ENCODE measurements at places on chromosomes 2 and 18.

DNA sequence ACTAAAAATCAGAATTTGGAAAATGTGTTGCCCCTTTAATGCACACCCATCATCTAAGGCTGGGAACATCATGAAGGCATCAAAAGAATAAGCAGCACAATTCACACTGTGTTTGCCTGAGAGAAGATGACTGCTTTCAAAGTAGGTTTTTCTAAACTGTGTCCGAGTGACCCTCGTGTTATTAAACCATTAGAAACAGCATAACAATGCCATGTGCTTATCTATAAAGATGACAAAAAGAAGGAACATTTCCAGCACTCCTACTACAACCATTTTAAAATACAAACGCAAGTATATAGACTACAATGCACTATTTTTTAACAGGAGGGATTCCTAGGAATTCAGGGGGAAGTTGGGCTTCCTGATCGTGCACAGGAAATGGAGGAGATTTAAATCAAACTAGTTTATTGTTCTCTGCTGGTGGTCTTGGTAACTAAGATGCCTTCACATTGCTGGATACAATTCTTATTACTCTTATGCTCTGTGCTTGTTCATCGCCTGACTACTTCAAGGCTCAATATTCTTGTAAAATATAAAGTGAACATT, 305.9 kb upstream of the CCDC68 start:
- DNase-seq: no peak

DNA sequence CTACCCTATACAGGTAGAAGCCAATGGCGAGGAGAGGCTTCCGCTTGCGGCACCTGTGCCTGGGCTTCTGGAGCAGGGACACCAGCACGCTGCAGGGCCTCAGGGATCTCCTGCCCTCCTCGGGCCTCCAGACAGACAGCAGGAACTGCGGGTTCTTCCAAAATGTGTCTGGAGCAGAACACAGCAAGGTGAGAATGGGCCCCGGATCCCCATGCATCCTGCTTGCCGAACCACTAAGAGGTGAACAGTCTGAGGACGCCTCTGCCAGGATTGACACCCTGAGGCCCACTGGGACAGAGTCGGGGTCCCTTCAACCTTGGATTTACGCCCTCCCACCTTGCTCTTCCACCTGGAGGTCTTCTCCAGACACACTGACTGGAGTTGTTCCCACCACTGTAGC, 25.4 kb downstream of the CAPN14 start:
- DNase-seq: no peak

GRCh38 chr2:224377751-224378700, 23.9 kb downstream of the FAM124B start:
- DNase-seq: no peak

DNA sequence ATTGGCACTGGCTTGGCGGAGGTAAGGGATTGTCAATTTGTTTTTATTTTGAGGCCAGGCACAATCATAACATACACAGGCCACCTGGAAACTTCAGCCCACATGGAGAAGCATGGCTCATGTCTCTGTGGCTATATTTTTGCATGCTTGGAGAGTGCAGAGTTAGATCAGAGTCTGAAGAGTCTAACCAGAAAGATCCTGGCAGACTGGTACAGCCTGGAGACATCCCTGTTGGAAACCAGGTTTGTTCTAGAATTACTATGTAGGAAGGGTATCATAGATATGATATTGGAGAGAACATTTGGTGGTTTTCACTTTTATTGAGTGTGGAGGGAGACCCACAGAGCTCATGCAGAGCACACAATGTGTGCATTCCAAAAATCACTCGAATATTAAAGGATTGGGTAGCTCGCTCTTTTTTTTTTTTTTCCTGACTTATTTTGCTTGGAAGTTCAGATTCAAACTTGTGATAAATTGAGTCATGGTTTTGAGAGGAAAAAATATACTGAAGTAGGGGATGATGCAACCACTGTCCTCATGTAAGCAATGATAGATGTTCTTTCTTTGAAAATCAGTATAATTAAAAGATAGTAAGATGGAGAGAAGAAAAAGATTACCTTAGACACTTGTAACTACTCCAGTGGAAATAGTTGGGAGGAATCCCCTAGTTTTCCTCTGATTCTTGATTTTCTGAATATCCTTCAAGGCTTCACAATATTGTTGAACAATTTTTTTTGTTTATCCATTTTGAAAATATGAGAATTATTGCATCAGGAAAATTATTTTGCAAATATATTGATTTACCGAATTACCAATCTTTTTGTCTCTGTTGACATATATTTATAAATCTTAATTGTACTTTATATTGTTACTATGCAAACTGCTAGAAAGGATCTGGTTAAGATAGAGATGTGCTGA, 185.7 kb upstream of the ZEB2 start:
- DNase-seq: no peak

DNA sequence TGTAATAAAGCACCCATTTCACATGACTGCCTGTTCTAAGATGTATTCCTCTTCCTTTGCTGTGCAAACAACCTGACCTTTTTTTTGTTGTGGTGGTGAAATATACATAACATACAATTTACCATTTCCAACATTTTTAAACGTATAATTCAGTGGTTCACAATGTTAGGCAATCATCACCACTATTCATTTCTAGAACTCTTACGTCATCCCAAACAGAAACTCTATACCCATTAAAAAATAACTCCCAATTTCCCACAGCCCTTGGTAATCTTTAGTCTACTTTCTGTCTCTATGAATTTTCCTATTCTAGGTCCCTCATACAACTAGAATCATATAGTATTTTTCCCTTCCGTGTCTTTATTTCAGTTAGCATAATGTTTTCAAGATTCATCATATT, 36.7 kb downstream of the RND3 start:
- no peak for DNase-seq

DNA sequence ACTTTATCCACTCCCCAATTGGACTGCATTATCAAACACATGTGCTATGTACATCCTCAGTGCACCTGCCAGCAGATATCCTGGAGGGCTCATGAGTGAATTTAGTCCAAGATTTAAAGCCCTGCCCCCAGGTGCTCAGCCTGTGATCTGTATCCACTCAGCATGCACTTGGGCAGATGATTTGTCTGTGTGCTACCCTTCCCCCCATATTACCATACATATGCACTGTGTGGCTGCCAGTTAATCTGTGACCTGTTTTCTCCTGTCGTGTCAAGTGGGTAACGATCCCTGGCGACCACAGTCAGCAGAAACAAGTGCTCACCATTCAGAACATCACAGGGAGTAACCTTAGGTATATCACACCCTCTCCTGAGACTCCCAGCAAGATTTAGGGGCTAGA, 10.2 kb downstream of the NAGK start:
- DNase-seq: no peak

GRCh38 chr2:140063356-140063755, 1283.2 kb upstream of the NXPH2 start:
- no peak for DNase-seq

GRCh38 chr2:60092781-60093180, 460.7 kb downstream of the BCL11A start:
- no peak for DNase-seq

DNA sequence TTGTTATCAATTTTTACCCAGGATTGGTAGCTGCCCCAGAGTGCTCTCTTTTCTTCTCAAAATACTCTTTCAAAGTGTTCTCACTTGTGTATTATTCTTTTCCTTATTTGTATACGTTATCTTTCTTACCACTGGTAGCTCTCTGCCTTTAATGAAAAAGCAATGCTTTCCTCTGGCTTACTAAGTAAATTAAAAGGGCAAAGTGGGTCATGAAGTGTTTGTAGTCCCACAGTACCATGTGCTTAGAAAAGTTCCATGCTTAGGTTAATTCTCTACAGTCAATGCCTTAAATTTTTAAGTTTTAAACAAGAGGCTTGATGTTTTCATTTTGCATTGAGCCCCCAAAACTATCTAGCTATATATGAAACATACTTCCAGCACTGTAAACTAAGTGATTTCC, 300.2 kb downstream of the ASXL3 start:
- DNase-seq: no peak

GRCh38 chr18:74775239-74775638, 177.6 kb downstream of the ZNF407 start:
- no peak for DNase-seq

GRCh38 chr2:168814939-168815907, 12.8 kb downstream of the NOSTRIN start:
- no peak for DNase-seq

DNA sequence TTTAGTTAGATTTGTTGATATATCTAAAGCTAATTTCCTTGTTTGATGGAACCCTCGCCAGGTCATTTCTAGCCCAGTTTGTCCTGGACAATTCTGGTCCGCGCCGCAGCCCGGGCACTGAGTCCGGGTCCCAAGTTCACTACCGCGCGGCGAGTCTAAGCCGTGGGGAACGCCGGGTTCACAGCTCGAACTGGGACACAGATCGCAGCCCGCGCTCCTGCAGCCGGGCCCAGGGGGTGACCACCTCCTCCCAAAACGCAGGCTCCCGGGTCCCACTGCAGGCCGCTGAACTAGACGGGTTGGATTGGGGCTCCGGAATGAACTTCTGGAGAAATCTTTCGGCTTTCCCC, 681 bp downstream of the ACADL start:
- no peak for DNase-seq

- no peak for DNase-seq
Observed at GRCh38 chr18:8675057-8675456, 30.3 kb upstream of the MTCL1 start.

GRCh38 chr2:198441246-198441645, 636.9 kb downstream of the PLCL1 start:
- no peak for DNase-seq

DNA sequence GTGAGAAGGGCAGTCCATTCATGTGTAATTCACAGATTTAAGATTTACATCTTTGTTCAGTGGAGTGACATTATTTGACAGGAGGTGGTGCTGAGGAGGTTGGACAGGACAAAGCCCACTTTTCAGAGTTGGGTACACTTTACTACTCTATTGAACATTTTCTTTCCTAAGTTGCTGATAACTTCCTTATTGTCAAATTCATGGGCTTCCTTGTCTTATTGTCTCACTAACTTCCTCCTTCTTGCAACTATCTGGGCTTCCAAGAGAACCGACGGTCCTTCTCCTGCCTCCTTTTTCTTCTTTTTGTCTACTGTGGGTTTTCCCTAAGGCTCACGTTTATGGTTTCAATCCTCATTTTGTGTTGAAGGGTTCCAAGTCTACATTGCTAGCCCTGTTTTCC, 67.7 kb upstream of the DNMT3A start:
- DNase-seq: no peak

DNA sequence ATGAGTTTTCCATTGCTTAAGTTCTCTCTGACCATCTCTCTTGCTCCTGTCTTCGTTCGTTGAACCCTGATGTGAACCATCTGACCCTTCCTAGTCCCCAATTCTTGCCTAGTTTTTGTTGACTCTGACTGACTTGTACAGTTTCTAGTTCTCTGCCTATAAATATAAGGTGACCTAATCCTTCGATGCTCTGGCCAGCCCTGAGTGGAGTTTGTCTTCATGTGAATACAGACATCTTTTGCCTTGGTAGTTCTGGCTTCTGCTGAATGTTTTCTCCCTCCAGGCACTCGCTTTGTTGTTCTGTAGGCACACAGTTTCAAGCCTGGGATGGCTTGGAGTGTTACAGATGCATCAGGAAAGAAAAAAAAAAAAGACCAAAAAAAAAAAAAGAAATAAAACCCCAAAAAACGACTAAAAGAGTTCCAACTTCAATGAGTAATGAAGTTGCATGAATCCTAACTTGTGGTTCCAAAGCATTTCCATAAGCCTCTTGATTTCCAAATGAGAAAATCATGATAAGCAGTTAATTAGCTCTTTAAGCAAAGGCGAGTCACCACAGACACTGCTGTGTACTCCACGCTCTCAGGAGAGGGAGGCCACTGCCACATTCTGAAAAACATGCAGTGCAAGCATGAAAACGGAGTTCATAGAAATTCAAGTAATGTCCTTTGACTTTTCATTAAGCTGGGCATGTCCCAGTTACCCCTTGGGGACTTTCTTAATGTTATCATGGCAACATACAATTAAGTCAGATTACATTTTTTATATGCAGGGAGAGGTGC, 165.2 kb downstream of the TDRD15 start:
- DNase-seq: no peak

GRCh38 chr2:64905338-64906024, 83.7 kb upstream of the SLC1A4 start:
- no peak for DNase-seq

- DNase-seq: no peak
Observed at GRCh38 chr2:9780368-9781130, 62.7 kb upstream of the TAF1B start.

DNA sequence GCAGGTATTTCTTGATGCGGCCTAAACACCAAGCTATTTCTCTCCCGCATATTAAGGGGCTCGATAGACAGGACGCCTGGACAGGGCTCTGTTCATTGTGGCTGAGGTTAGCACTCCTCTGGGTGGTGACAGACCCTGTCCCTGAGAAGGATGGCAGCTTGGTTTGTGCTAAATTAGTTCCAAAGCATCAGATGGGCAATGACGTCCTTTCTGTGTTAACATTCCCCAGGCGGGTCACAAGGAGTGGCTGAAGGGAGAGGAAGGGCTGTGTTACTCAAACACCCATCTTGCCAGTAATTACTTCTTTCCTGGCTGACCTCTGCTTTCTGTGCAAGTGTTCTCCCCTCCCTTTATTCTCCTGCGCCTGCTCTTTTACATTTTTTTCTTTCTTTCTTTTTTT, 75.0 kb downstream of the TMEM247 start:
- DNase-seq: no peak

Measured in T1000 (cell line).